ENCODE measurements at places on chromosomes 7 and 10. TPM values are rescaled to one million over a fixed set of nuclear protein-coding genes. Genes with fewer than 3 reads are reported as not detected.
A peak's percentile ranks its signal among the peaks of the same experiment; 100 is the strongest.

- no peak overlapping the region for H3K4me3 ChIP-seq
- DNase-seq, result no peak
- no peaks in the 10 kb centered on the region for H3K4me1 ChIP-seq
- H3K27ac ChIP-seq, result no peak overlapping the region
- H3K36me3 ChIP-seq, result no peaks in the 10 kb centered on the region
Measured at GRCh38 chr7:158186864-158187693, 400.5 kb downstream of the PTPRN2 start.

DNA sequence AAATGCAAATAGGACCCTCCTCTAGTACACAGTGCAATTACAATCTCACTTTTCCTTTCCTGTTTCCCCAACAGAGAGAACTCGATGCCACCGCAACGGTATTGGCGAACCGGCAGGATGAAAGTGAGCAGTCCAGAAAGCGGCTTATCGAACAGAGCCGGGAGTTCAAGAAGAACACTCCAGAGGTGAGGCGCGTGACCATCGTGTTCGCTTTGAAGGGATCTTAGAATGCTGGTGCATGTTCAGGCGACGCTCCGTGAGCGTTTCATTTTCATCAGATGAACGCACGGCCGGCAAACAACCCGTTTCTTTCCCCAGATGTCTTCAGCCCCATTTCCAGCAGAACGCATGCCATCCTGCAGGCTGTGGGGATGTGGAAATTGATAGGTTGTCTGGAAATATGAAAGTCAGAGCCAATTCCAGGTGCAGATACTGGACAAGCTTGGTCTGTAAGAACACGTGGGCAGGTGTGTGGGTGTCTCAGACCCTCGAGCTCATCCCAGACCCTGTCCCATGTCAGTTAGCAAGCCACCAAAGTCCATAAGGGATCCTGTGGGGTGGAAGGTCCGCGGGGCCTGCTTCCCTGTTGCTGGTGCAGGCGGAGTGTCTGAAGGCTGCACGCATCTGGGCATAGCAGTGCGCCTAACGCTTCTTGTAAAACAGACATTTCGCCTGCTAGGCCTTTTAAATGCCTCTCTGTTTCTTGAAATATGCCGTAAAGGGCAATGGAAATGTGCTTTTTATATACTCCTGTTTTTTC lies 98.8 kb downstream of the CUX1 start:
- H3K4me3 ChIP-seq, result no peak overlapping the region
- no peaks in the 10 kb centered on the region for H3K4me1 ChIP-seq
- H3K27me3 ChIP-seq, result no peaks in the 10 kb centered on the region
- H3K27ac ChIP-seq, result no peak overlapping the region
- H3K36me3 ChIP-seq, result peaks cover 24% of the 10 kb centered on the region
- DNase-seq, result no peak

PON1 gene
- not detected for total RNA-seq

GRCh38 chr10:109974504-109975191 lies 33.1 kb upstream of the ADD3 start:
- no peaks in the 10 kb centered on the region for H3K4me1 ChIP-seq
- H3K36me3 ChIP-seq, result no peaks in the 10 kb centered on the region
- DNase-seq, result no peak
- H3K27me3 ChIP-seq, result peaks cover 3% of the 10 kb centered on the region

TAF3 gene
- 20.8 TPM for total RNA-seq

GRCh38 chr7:35555934-35556333 lies 139.0 kb downstream of the HERPUD2 start:
- no peak for DNase-seq
- H3K27ac ChIP-seq, result no peak overlapping the region
- no peaks in the 10 kb centered on the region for H3K36me3 ChIP-seq
- H3K4me1 ChIP-seq, result no peaks in the 10 kb centered on the region

- no peaks in the 10 kb centered on the region for H3K4me1 ChIP-seq
- H3K27ac ChIP-seq, result no peak overlapping the region
- H3K36me3 ChIP-seq, result no peaks in the 10 kb centered on the region
- H3K4me3 ChIP-seq, result no peak overlapping the region
Measured at GRCh38 chr10:59283456-59284091, 78.8 kb downstream of the FAM13C start.

CTAGE15 gene
- total RNA-seq, result 1.2 TPM

CALHM2 gene
- 26.1 TPM for total RNA-seq

ANKRD61 gene
- total RNA-seq, result not detected

DNA sequence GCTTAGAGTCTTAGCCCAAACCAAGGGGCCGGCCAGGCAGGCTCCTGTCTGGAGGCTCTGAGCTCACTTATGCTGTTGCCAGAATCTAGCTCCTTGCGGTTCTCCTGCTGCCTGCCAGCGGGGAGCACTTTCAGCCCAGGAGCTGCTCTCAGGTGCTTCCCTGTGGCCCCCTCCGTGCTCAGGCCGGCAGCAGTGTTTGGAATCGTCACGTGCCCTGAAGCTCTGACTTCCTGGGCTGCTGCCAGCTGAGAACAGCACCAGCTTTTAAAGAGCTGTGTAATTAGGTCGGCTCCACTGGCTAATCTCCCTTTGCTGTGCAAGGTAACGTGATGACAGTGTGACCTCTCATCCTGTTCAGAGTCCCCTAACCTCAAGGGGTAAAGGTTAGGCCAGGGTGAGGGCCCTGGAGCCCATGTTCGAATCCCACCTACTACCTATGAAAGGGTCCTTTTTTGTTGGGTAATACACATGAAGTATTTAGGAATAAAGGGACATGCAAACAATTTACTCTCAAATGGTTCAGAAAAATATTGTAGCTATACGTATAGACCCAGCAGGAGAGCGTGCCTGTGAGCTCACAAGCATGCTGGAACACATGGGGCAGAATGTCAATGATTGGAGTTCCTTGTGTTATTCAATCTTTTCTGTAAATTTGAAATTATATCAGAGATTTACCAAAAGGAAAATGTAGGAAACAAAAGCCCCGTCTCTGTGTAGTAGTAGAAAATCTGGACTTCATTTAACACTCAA lies 16.6 kb downstream of the ZNF862 start:
- peaks cover 19% of the 10 kb centered on the region for H3K36me3 ChIP-seq
- no peaks in the 10 kb centered on the region for H3K27me3 ChIP-seq
- H3K27ac ChIP-seq, result peak overlapping the region; percentile 58
- H3K4me1 ChIP-seq, result peaks cover 28% of the 10 kb centered on the region
- H3K4me3 ChIP-seq, result no peak overlapping the region
